Mammary epithelial cell (primary cell): ENCODE measurements at places on chromosomes 7 and 10. TPM values are rescaled to one million over a fixed set of nuclear protein-coding genes. Genes with fewer than 3 reads are reported as not detected.

MMD2 gene
- not detected for polyA plus RNA-seq

GRCh38 chr7:94418851-94419250, 24.2 kb downstream of the COL1A2 start:
- no peak for DNase-seq

- DNase-seq, result no peak
Measured at GRCh38 chr7:129499999-129500398, 2.3 kb upstream of the SMKR1 start.

GRCh38 chr7:164882-165660, 27.3 kb upstream of the FAM20C start:
- no peak for DNase-seq

DNA sequence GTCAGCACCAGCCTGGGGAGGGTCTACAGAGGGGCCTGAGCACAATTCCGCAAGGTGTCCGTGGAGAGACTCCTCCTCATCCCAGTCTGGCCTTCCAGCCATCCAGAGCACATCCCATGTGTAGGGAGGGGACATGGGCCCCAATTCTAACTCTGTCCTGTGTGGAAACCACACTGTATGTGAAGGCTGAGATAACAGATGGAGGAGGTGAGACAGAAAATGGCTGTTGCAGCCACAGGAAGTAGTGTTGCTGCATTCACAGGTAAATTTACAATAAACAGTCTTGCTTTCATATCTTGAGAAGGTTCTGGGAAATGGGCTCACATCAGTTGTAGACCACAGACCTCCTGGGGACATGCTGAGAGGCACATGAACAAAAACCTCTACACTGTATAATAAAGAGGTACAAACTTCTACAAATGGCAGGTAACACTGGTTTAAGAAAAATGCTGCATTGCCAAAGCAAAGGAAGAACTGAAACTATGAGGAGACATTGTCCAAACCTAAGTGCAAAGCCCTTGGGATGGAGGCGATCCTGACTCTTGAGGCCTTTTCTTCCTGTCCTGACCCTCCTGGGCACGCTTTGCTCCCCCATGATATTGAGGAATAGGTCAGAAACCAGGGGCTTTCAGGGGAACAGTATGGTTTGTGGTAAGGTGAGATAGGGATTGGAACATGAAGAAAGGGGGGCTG, 21.6 kb upstream of the GIMAP2 start:
- no peak for DNase-seq

LOXL4 gene
- not detected for polyA plus RNA-seq
